ENCODE measurements at places on chromosomes 2 and 18.
A peak's percentile ranks its signal among the peaks of the same experiment; 100 is the strongest.

- no peak for DNase-seq
Observed at GRCh38 chr2:225566798-225567197, 167.3 kb downstream of the NYAP2 start.

- DNase-seq: no peak
Observed at GRCh38 chr2:205086662-205087061, 541.4 kb downstream of the PARD3B start.

DNA sequence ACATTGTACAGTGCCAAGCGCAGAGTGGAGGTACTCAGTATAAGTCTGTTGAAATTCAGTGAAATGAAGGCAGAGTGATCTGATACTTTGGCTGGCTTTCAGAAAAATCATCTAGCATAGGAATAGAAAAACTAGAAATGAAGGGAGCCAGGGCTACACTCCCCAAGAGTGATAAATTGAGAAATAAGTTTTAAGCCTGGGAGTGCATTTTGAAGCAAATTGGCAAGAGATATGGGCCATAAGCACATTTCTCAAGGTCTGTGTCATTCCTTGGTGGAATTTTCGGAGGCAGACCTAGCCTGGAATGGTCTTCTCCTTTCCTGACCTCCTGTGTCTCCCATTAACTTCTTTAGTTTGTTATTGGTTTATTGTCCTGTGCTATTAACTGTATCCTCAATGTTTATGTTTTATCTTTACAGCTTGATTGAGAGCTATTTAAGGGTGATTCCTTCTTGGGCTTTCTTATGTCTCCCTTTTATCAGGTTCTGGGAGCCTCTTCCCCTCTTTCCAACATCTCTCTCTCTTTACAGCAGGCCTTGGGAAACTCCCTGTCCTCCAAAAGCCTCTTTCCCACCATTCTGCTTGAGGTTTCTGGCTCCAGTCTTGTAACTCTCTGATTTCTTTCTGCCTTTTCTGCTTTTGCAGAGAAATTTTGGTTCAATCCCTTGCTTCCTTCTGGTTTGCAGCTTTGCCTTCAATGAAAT, 649.5 kb downstream of the SLC4A3 start:
- no peak for DNase-seq

- DNase-seq: no peak
Observed at GRCh38 chr2:123518367-123518766, 506.7 kb upstream of the CNTNAP5 start.

DNA sequence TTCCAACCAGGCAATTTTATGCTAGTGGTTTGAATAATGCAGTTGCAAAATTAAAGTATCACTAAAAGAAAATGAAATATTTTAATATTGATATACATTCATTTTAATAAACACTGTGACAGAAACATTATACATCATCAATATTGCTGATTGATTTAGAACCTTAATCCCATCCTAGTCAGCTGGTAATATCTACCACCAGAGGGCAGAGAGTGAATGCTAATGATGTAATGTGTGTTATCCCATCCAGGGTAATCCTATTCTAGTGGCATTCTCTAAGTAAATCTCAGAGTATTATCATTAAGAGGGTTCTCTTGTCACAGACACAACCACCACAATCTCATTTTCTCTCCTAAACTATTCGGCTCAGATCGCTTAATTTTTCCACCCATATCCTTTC, 477.4 kb downstream of the CPS1 start:
- no peak for DNase-seq

GRCh38 chr2:58853420-58853819, 612.3 kb upstream of the FANCL start:
- no peak for DNase-seq

GRCh38 chr18:40075616-40076015, 1879.4 kb upstream of the PIK3C3 start:
- no peak for DNase-seq

- DNase-seq: no peak
Observed at GRCh38 chr2:16495509-16496208, 170.0 kb downstream of the CYRIA start.

DNA sequence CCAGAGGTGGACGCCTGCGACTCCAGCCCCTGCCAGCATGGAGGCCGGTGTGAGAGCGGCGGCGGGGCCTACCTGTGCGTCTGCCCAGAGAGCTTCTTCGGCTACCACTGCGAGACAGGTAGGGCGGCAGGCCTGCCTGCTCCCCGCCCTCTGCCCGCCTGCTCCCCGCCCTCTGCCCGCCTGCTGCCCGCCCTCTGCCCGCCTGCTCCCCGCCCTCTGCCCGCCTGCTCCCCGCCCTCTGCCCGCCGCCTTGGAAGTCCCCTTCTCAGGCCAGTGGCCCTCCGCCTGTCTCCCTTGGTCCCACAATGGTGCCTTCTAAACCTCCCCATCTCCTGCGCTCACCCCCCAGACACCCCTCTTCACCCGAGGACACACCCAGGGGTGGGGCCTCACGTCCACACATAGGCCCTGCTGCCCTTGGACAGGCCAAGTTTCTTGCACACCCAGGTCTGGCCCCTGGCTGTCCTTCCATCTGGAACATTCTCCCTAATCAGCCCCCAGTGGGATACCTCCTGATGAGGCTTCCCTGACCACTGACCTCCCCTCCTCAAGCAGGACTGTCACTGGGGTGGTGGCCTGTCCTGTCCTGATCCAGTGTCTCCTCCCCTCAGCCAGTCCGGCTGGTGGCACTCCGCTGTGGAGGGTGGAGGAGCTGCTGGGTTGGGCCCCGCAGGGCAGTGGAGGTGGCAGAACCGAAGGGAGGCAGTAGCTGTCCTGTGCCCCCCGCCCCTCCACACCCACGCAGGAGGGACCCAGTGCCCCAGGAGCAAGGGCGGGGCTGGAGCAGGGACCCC, 37.9 kb downstream of the MTERF4 start:
- DNase-seq: peak; percentile 51

- no peak for DNase-seq
Observed at GRCh38 chr2:74873012-74873665, 39.2 kb downstream of the HK2 start.

- no peak for DNase-seq
Observed at GRCh38 chr2:33067598-33067997, 120.8 kb downstream of the LTBP1 start.

GRCh38 chr2:70368545-70368944, 66.7 kb upstream of the FAM136A start:
- no peak for DNase-seq

- no peak for DNase-seq
Observed at GRCh38 chr2:9375857-9376428, 47.4 kb downstream of the ITGB1BP1 start.

DNA sequence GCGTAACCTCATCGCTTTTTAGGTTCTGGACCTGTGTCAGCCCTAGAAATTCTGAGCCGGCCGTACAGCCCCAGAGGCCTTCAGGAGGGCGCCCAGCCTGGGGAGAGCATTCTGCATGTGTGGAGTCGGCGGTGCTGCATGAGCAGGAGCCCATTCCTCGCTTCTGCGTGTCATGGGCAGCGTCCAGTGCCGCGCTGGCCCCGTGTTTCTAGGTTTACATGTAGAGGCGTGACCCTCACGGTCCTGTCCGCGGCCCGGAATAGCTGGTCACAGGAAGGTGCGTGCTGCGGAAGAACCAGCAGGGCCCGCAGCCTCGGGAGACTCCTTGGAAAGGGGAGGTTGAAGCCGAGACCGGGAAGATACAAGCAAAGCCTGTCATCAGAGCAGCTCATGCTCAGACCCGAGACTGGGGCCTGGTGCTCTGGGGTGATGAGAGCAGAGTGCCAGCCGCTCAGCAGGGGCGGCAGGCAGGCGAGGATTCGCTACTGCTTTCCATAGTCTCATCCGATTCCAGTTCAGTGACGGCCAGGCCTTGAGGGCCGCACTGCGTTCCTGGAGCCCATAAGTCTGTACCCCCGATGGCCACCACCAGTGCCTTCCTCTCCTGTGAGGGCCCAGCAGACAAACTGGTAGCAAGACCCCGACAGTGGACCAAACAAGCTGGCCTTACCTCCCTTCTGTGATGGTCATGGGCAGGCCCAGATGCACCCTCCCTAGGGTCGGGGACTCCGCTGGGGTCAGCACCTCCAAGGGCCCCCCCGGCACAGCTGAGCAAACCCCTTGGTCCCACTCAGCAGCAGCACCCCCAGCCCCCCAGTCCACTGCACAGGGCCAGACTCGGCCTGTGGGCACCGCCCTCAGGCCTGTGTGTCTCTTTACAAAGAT, 15.6 kb upstream of the NFATC1 start:
- no peak for DNase-seq

GRCh38 chr18:25306671-25307070, 45.3 kb downstream of the ZNF521 start:
- DNase-seq: no peak

GRCh38 chr2:51722311-51722710, 690.4 kb upstream of the NRXN1 start:
- DNase-seq: no peak

GRCh38 chr2:37168217-37168981, 11.6 kb upstream of the EIF2AK2 start:
- DNase-seq: peak; percentile 41

DNA sequence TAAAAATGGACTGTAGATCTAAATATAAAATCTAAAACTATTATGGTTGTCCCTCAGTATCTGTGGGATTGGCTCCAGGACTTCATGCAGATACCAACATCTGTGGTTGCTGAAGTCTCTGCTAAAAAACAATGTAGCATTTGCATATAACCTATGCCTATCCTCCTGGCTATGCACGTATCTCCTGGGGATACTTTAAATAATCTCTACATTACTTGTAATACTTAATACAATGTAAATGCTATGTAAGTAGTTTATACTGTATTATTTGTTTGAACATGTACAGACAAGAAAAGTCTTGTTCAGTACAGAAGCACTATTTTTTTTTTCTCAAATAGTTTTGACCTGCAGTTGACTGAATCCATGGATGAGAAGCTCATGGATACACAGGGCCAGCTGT, 134.9 kb downstream of the ZAP70 start:
- no peak for DNase-seq

DNA sequence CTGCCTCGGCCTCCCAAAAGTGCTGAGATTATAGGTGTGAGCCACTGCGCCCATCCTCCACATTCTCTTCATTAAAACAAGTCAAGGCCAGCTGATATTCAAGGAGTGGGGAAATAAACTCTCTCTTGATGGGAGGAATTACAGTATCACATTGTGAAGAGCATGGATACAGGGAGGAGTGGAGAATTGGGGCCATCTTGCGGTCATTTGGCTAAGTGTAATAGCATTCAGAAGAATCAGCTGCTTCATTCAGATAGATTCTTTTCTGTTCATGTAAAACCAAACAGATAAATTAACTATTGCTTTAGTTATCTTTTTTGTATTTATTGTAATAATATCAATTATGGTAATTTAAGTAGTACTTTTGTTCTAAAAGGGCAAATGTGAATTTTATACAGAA, 156.3 kb downstream of the UBR3 start:
- no peak for DNase-seq

- no peak for DNase-seq
Observed at GRCh38 chr18:49648811-49649210, 87.0 kb downstream of the LIPG start.

DNA sequence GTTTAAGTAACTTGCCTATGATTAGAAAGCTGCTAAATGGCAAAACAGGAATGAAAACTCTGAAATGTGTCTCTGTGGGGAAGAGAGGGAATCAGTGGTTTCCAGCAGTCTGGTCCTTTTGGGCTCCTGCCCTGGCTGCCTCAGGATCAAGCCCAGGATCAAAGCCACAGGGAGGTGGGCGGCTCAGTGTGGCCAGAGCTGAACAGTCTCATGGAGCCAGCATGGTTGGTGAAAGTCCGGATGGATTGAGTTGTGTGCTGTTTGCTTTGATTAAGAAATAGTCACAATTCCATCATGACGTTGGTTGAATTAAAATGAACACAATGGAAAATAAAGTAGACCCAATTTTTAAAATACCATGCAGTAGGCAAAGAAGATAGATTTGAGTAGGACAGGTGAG, 344.2 kb downstream of the LPIN1 start:
- no peak for DNase-seq

DNA sequence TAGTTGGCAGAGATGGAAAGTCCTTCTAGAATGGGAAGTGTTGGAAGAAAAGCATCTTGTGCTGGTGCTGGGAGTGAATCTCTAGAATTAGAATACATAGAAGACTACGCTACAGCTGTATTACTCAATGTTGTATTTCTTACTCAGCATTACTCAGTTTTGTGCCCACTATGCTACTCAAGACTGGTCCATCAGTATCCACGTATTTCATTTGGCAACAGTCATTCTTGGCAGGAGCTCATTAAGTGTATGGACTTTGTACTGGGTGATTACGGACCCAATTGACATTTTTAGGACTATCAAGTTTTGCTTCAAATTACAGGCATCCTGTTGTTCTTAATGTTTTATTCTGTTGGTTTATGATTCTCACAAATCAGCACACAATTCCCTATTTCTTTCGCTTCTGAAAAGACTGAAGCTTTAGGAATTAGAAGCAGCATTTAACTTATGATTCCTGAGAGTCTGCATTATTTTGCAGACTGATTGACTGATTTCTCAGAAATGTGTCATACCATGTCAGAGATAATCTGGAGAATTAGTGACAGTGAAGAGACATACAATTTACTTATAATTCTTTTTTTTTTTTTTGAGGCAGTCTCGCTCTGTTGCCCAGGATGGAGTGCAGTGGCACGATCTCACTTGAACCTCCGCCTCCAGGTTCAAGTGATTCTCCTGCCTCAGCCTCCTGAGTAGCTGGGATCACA, 136.9 kb downstream of the MYO3B start:
- no peak for DNase-seq

DNA sequence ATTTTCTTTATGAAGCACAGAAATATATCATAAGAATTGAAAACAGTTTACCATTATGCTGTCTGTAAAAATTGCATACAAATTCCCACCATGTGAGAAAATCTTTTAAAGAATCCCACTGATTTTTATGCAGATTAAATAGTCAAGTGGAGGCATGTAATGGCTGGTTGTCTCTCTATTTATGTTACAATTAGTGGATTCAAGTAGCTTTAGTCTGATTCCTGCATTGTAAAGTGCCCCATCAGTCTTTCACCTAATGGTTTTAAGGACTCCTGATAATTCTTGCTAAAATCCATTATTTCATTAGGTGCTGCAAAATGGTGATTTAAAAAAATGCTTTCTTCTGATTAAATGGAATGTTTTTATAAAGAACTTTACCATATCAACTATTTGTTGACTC, 148.4 kb upstream of the MYO3B start:
- no peak for DNase-seq

DNA sequence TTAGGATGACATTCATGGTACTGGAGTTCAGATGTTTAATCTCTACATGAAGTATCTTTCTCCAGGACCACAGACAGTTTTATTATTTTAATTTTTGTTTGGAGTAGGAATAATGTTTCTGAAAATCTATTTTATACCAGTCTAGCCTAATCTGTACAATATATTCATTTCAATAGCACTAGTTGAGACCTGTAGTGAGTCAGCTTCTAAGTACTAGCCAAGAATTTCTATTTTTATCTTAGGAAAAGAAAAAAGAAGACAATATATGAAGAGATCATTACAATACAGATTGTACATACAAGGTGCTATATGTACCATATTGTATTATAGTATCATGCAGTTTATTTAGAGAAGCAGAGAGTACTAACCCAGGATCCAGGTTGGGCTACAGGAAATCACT, 826.9 kb upstream of the PIK3C3 start:
- no peak for DNase-seq
